ENCODE measurements at places on chromosomes 6 and 20.

GRCh38 chr6:35016502-35017321 lies 124.4 kb downstream of the TCP11 start:
- no peak for DNase-seq

- no peak for DNase-seq
Observed at GRCh38 chr20:58843128-58843556, 7.6 kb downstream of the GNAS-AS1 start.

DNA sequence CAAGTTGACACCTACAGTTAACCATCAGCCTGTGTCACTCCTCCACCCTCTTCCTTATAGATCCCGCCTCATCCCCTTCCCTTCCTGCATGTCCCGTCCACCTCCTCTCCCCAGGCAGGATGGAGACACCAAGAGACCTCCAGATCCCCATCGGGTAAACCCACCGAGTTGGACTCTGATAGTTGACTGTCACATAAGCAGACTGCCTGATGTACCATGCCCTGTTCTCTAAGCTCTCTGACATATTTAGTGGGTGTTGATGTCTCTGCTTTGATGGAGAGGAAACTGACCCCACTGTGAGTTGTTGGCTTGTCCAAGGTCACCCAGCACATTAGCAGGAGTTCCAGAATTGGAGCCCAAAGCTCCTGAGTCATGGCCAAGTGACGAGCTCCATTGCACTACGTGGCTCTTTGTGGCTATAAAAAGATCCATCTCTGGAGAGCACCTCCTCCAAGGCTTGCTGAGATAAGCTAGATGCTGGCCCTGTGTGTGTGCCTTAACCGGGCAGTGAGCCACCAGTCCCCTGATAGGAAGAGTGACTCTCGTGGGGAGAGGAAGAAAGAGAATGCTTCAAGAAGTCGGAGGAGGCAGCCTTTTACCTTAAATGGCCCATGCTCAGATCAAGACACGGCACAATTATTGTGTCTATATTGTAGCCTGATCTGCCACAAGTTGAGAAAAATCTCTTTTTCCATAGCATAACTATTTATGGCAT lies 236.0 kb upstream of the ECI2 start:
- peak; percentile 62 for DNase-seq

DNA sequence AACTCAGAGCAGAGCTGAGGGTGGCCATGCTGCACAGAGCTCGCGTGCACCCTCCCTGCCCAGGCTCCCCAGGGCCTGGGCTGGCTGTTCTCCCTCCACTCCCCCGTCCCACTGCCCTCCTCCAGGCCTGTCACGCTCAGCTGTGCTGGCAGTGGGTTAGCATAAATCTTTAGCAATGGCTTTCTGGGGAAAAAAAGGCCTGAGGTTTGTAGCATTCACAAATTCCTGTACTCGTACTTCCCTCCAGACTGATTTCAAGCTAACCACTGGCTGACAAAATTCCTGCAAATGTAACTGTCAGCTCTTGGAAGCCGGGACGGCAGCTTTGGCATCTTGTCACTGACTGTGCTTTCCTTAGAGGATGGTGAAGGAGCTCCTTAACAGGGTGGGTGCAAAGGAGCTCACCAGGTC lies 22.3 kb upstream of the SMOC2 start:
- DNase-seq = no peak

DNA sequence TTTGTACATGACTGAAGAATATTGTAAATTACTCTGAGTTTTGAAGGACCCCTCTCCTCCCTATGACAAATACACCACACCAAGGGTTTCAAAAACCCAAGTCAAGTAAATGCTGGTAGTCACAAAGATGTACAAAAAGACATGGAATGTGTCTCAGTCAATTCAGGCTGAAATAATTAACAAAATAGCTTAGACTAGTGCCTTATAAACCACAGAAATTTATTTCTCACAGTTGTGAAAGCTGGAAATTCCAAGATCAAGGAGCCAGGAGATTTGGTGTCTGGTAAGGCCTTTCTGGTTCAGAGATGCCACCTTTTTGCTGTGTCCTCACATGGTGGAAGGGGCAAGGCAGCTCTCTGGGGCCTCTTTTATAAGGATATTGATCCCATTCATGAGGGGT lies 202.3 kb upstream of the RIN2 start:
- no peak for DNase-seq

GRCh38 chr20:53652090-53652858 lies 58.6 kb upstream of the ZNF217 start:
- no peak for DNase-seq

- no peak for DNase-seq
Observed at GRCh38 chr20:20405623-20406022, 37.7 kb downstream of the INSM1 start.

DNA sequence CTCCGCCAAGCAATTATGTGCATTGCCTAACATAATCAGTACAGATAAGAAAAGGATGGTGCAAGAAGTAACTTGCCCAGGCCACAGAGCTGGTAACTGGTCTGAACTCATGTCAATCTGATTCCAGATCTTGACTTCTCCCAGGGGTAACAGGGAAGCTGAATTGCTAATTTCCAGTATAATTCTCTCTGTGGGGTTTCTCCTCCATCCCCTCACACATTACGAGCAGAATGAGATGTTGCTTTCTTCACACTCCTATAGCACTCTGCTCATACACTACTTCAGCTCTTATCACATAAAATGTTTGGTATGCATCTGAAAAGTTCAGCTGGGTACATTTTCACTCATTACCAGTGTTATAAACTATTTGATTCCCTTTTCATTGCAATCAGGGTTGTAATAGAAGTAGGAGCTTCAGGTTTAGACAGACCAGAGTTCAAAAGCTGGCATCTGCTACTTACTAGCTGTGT lies 24.0 kb upstream of the LRRC1 start:
- DNase-seq = no peak

GRCh38 chr6:1536526-1537429 lies 72.9 kb upstream of the FOXC1 start:
- no peak for DNase-seq

DNA sequence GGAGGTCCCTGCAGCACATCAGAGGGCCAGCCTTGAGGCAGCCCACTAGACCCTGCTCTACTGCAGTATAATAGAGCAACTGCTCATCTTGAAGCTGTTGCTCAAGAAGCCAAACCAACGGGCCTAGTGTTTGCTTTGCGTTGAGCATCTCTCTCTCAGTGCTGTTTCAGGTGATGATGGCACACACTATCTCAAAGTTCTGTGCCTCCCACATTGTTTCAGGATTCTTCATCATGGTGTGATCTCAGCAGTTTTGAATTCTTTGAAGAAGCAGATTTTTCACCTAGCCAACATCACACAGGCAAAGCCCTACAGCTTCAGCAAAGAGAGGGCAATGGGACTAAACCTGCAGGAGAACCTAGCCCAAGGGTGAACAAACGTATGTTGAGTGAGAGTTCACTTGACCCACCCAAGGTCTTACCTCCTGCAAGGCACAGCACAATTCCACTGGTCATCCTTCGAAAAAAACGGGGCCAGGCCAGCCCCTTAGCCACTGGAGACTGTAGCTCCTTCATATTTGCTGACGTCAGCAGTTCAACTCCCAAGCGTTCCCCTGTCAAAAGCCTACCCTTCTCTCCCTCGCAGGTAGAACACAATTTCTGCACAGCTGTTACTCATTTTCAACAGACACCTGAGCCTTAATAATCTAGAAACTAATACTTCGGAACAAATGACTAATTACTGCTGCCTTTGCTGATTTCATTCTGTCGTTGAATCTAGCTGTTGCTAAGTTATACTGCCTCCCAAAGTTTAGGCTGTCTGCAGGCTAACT lies 15.8 kb downstream of the MYB start:
- DNase-seq = no peak

DNA sequence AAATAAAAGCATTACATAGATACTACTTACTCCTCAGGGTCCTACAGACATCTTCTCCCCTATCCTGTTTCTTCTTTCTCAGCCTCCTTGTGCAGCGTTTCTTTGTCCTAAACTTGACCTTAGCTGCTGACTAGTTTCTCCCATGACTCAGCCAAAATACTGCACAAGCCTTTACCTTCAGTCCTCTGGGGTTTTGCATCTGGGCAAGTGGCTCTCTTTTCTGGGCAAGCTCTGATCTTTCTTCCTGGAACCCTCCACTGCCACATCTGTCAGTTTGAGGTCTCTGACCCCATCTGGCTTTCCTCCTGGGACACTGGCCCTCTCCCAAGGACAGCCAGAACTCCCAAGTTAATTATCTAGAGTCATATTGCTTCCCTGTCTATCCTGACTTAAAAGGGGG lies 838.4 kb downstream of the DHX35 start:
- DNase-seq = no peak

- DNase-seq = no peak
Observed at GRCh38 chr6:119161438-119161837, 83.0 kb upstream of the FAM184A start.

- no peak for DNase-seq
Observed at GRCh38 chr6:126113261-126113660, 126.9 kb downstream of the TRMT11 start.

GRCh38 chr6:112606656-112607435 lies 259.7 kb downstream of the RFPL4B start:
- DNase-seq = no peak

GRCh38 chr6:116840091-116840490 lies 11.2 kb upstream of the GPRC6A start:
- no peak for DNase-seq

GRCh38 chr6:168052291-168052891 lies 26.6 kb downstream of the FRMD1 start:
- DNase-seq = no peak

GRCh38 chr20:18778690-18779392 lies 34.7 kb upstream of the SCP2D1 start:
- DNase-seq = no peak

DNA sequence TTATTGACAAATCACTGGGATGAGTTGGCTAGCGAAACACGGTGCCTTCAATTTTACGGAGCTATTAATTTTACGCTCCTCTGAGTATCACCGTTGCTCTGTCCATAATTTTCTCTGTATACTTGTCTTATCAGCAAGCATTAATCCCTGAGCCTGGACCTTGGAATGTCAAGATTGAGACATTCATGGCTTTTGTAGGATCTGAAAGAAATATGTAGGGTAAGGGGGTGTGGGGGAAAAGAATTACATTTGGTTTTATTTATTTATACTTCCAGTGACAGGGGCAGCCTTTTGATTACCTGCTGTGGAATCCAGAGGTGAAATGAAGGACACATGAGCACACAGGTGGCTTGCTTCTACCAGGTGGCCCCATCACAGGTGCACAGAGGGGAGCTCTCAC lies 46.6 kb downstream of the DTD1 start:
- DNase-seq = no peak

- DNase-seq = no peak
Observed at GRCh38 chr6:1856381-1856780, 246.7 kb downstream of the FOXC1 start.

- no peak for DNase-seq
Observed at GRCh38 chr6:137693711-137694110, 173.3 kb upstream of the TNFAIP3 start.

GRCh38 chr20:38007526-38007925 lies 25.7 kb downstream of the TTI1 start:
- no peak for DNase-seq

DNA sequence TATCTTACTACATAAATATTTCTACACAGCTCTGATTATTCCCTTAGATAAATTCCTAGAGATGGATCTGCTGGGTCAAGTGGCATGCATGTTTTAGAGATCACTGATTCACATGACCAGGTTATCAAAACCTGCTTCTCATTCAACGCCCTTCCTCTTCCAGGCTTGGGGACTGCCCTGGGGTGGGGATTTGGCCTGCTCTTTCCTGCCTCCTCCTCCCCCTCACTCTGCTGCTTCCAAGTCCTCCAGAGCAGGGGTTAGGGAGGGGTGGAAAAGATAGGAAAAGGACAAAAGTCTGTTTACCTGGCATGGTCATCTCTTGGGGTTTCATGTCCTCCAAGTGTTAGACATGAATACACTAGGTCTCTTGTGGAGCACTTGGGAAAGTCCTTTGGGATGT lies 105.6 kb upstream of the GPR6 start:
- no peak for DNase-seq

GRCh38 chr6:17494177-17494576 lies 100.8 kb downstream of the CAP2 start:
- DNase-seq = no peak

GRCh38 chr20:63553933-63554290 lies at the start of gene FNDC11:
Gene FNDC11 (plus strand): TSS chr20:63554159. CDS start chr20:63555664, 1,505 bp downstream.
- no peak for DNase-seq

DNA sequence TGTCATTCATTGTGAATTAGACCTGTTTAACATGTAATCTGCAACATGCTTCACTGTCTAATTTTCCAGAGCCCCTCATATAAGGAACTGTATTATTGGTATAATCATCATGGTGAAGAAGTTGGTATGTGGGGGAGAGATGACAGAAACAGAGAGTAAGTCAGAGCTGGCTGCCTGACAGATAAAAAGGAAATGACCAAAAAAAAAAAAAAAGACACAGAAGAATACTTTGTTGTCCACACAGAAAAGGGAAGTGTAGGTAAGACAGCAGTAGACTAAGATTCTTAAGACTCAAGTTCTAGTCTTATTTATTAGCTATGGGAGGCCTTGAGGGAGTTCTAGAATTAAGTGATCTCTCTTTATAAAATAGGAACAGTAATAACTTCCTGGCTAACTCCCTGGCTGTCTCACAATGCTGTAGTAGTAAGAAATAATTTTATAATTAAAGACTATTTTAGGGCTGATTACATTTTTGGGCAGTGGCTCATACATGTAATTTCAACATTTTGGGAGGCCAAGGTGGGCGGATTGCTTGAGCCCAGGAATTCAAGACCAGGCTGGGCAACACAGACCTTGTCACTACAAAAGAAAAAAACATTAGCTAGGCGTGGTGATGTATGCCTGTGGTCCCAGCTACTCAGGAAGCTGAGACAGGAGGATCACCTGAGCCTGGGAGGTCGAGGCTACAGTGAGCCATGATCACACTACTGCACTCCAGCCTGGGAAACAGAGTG lies 102.5 kb downstream of the PRL start:
- no peak for DNase-seq

DNA sequence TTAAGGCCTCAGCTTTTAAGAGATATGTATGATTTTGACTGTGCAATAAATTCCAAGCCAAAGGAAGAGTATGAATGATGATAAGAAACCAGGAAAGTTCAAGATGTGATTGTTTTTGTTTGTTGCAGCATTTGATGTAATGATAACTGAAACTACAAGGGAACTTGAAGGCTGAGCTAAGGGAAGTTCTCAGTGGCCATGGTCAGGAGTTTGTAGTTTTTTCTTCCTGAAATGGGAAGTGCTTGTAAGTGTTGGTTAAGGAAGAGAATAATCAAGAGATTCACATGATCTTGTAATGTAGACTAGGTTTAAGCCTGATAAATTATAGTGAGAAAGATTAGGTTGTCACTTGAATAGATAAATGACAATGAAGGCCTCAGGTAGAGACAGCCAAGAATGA lies 53.4 kb downstream of the PTCHD4 start:
- DNase-seq = no peak

DNA sequence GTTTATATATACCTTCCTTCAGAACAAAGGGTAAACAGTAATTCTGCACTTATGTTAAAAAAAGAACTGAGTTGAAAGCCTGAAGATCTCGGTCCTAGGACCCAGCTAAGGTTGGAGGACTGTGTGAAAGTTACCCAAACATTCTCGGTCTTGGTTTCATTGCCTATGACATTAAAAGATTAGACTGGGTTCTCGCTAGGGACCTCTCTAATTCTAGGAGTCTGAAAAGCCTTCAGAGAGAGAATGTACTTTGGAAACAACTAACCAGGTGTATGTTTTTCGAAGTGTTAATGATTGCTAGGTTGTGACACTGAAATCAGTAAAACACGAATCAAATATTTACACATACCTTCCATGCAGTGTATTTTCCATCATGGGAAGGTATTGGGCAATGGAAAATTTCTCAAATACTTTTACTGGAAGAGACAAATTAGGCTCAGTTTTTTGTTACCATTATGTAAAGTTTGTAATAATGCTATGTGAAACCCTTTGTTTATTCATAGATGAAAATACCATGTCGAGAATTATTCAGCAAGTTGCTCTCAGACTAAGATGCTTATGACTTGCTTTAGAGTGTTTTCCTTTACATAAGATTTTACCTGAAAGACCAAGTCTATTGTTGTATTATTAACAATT lies 113.7 kb upstream of the LOC128125822 start:
- DNase-seq = no peak

All from left forelimb (tissue), 1 donor.